ENCODE measurements at places on chromosomes 2 and 18. TPM values are rescaled to one million over a fixed set of nuclear protein-coding genes. Genes with fewer than 3 reads are reported as not detected.

Gene UGT1A10
- not detected for total RNA-seq

Gene ARHGAP15
- not detected for total RNA-seq

Gene COLEC12
- not detected for total RNA-seq

Gene NEU2
- not detected for total RNA-seq

DNA sequence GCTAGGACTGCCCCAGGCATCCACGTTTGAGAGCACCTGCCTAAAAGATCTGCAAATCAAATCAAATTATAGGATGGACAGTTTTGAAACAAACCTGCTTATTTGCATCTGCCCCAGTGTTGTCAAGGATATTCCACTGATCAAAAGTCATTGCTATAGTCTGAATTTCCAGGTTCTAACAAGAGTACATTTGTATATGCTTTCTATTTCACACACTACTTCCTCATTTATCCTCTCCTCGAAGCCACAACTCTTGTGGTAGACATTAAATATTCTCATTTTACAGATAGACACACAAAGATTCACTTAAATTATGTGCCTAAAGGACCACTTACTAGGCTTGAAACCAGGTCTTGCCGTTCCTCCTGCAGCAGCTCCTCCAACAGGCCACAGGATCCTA, 11.9 kb upstream of the TET3 start:
- no peak for DNase-seq

DNA sequence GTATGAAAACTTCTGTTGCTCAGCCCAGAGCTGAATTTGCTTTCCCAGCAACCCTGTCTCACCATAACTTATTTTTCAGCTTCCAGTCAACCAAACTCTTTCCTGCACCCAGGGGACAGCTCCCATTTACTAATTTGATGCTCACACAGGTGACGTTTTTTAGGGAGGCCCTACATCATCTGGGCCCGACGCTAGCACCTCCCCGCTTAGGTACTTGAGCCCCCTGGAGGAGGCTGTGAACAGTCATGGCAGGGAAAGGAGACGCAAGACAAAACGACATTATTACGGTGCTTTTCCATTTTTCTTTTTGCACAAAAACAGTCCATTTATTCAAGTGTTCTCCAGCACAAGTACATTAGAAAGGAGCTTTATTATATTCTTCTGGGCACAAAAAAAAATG, 59.2 kb upstream of the POMC start:
- DNase-seq = no peak

Gene TANC1
- 21.2 TPM for total RNA-seq

GRCh38 chr18:48345596-48345995, 63.6 kb downstream of the ZBTB7C start:
- no peak for DNase-seq

DNA sequence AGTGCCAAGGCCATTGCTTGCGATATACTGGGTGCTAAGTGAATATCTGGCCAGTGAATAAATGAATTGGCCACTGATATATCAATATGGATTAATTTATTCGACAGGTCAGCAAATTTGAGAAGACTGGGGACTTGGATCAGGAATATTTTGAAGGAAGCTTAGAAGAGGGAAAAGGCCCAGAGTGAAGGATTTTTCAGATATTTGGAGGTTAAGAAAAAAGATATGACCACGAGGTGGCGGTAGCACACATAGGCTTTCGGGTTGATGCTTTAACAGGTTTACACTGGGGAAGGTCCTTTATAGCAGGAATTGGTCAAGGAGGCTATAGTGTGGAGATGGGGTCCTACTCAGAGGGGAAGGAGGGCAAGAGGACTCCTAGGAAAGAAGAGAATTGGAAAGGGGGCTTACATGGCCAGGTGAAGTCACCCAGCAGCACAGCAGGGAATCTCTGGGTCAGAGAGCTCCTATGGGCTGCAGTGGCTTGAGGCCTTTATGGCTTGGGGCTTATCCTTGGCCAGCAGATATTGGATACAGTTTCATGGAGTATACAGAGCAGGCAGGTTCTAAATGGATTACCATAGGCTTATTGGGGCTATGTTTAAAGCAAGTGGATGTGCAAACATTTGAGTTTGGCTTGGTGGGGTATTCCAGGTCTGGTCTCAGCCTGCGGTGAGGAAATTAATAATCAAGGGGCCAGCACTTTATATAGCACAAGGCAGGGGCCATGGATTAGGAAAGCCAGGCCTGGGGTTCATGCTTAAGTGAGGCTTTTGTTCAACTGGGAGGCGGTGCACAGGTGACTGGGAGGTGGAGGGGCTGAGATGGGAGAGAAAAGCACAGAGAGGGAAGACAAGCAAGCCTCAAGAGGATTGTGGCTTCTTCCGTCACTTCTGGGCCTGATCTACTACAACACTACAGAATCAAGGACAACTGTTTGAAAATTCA, 9.7 kb downstream of the IL1RN start:
- DNase-seq = no peak

Gene SERPINB7
- total RNA-seq = 4.2 TPM

GRCh38 chr2:25009954-25010353, 31.9 kb upstream of the EFR3B start:
- DNase-seq = peak; percentile 81

DNA sequence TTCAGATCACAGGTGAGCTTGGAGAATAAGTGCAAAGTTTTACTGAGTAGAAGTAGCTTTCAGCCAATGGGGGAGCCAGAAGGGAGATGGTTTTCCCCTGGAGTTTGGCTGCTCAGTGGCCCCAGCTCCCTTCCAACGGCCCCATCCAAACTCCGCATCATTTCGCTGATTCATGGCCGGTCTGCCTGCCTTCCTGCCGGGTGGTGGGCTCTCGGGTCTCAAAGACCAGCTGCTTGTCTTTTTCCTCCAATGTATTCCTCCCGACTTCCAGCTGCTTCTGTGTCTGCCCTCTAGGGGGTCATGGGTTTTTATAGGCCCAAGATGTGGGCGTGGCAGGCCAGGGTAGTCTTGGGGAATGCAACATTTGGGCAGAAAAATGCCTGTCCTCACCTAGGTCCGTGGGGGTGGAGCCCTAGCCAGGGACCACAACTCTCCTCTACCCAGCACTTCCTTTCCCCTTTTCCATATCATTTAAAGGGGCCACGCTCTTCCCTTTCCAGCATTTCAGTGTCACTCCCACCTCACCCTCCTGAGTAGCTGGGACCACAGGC, 73.5 kb downstream of the MEX3C start:
- no peak for DNase-seq

DNA sequence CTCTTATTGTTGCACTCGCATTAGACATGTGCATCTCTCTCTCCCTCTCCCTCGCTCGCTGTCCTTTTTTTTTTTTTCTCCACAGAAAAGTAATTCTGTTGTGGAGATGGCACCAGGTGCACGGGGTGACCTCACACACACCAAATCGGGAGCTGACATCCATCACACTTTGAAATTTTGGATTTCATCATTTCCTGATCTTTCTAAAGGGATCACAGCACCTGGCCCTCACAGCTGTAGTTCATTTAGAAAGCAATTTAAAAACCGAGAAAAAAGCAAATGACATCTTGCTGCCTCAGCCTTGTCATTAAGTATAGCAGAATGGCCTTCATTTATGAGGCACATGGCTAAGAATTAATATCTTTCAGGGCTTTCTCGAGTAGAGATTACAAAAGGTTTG, 717.2 kb downstream of the RNF144A start:
- no peak for DNase-seq

GRCh38 chr18:63844254-63844653, 43.3 kb upstream of the SERPINB2 start:
- DNase-seq = peak; percentile 40

Gene SLC19A3
- total RNA-seq = 4.5 TPM

DNA sequence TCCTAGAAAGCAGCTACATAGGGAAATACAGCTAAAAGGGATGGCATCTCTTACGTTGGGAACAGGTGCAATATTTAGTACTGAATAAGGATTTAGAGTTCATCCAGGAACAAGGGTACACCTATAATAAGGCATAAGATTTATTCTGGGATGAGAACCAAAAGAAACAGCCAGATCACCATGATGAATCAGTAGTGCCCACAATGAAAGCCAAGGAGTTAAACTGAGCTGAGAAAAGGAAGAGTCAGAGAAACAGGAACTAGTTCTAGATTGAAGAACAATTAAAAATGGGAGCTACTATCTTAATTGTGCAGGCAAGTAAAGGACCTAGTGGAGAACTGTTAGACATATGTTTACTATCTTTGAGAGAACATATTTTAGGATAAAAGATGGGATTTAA, 692.3 kb downstream of the LRP1B start:
- no peak for DNase-seq

DNA sequence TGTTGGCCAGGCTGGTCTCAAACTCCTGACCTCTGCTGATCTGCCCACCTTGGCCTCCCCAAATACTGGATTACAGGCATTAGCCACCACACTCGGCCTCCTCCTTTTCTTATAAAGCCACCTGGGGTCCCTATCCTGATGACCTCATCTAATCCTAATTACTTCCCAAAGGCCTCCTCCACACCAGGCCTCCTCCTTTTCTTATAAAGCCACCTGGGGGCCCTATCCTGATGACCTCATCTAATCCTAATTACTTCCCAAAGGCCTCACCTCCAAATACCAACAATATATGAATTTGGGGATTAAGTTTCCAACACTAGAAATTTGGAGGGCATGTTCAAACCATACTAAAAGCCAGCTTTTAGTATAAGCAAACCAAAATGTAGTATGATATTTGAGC, 9.7 kb upstream of the RMC1 start:
- no peak for DNase-seq

- no peak for DNase-seq
Measured at GRCh38 chr2:9087121-9087681, 83.7 kb upstream of the MBOAT2 start.

Gene ZBTB7C
- total RNA-seq = not detected

GRCh38 chr18:58669731-58670378, 1.4 kb upstream of the MALT1 start:
- DNase-seq = peak; percentile 93

Gene MEP1B
- not detected for total RNA-seq

Gene GAL3ST2
- total RNA-seq = 3.9 TPM

Gene HOXD10
- total RNA-seq = not detected

Gene ZNF804A
- total RNA-seq = not detected

Gene MYL1
- not detected for total RNA-seq

GRCh38 chr2:152166633-152167032, 8.9 kb downstream of the STAM2 start:
- DNase-seq = no peak

DNA sequence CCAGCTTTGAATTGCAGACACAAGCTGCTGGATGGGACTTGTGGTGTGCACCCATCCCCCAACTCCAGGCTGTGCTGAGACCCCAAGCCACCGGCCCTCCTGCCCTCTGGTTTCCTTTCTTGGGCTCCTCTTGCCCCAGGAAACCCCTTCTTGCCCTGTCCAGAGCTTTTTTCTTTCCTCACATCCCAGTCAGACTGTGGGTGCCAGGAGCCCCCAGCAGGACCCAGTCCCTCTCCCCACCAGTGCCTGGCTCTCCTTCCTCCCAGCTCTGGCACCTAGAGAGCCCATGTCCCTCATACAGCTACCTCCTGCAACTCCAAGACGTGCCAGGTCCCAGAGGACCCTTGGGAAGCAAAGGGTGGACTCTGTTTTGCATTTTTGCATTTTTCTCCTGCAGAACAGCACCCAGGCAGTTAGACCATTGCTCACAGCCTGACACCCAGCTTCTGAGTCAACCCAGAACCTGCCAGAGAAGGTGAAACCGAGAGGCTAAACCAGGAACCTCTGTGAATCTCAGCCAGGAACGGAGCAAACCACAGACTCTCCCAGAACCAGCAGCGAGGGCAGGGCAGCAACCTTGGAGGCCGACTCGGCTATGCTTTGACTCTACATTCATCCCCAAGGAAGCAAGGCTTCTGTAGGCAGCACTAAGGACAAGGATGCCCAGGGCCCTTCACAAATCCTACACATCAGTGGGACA, 221.1 kb downstream of the ANAPC1 start:
- DNase-seq = no peak

Gene SP3
- 127 TPM for total RNA-seq

Gene FAM98A
- total RNA-seq = 24.8 TPM

Gene ALLC
- total RNA-seq = not detected

Gene TLX2
- 3.8 TPM for total RNA-seq

DNA sequence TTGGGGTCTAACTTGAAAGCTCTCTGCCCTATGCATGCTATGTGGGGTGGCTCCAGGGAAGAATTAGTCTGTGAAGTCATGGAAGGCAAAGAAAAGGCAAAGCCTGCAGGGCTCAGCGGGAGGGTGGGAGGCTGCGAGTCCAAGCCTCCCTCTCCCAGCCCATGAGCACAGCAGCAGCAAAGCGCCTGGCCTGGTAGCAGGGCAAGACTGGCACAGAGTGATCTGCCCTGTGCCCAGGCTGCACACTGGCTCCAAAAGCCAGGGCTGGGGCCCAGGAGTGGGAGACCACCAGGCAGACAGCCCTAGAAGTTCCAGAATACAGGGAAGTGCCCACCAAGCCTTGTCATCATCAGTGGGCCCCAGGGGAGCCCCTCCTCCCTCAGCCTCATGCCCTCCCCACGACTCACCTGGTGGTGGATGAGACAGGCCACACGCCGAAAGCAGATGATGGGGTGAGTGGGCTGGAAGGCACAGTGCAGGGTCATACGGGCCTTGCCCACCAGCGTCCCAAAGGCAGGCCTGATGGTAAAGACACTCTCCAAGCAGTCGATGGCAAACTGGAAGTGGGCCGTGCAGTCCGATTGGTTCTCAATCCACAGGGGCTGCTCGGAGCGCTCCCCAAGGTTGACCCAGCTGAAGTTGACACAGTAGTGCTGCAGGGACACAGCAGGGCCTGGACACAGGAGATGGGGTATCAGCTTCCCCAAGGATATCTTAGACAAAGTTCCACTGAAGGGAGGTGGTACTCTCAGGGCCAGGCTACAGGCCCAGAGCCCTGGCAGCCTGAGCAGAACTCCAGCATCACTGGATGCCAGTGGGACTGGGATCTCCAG, 12.1 kb downstream of the CFAP65 start:
- no peak for DNase-seq

GRCh38 chr2:134295441-134295840, 41.6 kb downstream of the MGAT5 start:
- DNase-seq = no peak

DNA sequence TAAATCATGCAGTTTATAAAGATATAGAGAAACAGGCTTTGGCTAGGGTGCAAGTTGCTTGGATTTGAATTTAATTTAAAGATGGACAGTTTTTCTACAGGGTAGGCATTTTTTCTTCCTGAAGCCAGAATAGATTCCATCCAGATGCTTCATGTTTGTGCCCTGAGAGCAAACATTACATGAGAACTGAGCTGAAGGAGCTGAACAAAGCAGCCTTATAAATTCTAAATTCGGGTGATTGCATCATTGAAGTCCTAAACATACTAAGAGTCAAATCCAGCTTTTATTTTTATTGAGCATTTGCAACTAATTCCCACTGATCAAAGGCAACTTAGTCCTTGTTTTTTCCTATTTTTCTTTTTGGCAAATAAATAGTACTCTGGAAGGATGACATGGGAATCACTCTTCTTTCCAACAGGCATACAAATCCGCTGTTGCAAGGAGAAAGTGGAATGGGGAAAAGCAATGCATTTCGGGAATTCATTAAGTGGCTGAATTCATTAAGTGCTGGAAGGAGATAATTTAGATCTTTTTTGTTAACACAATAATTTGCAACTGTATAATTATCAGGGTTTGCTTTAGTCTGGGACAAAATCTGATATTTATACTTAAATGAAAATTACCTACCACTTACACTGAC, 828.0 kb downstream of the SLC4A3 start:
- DNase-seq = no peak

Gene CD8A
- total RNA-seq = 0.28 TPM
